ENCODE measurements at places on chromosomes 4 and X.

DNA sequence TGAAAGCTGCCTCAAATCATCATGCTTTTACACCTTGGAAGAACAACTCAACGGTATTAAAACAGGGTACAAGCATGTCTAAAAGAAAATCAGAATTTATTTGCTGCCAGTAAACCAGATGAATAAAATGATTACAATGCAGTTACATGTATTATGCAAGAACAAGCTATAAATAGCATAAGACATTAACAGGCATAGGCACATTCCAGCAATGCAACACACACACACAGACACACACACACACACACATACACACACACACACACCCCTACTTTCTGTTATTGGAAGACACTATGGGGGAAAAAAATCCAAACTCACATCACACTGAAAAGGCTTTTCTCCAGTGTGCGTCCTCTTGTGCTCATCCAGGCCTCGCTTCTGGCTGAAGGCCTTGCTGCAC, 212.5 kb downstream of the PRDM5 start:
- DNase-seq, result no peak

DNA sequence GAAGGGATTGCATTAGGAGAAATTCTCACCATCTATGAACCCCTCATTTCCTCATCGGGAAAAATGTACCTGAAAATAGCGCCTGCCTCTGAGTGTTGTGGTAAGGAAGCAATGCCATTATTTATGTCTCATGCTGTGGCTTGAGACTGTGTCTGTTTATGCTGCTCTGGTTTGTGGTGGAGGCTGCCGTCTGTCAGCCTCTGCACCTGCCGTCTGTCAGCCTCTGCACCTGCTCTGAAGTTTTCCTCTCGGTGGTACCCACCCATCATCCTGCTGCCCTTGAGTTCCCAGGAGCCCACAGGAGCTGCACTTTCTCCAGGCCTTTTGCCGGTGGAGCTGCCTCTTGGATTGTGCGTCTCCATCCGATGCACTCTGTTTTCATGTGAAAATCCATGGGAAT, 68.5 kb upstream of the PPP2R3B start:
- DNase-seq, result no peak

- no peak for DNase-seq
These were observed 18.4 kb upstream of the CC2D2A start for GRCh38 chr4:15451181-15451865.

- no peak for DNase-seq
These were observed 33.0 kb downstream of the FREM3 start for GRCh38 chr4:143667461-143667860.

- DNase-seq, result no peak
These were observed 516.3 kb downstream of the ZIC3 start for GRCh38 chrX:138082251-138082650.

DNA sequence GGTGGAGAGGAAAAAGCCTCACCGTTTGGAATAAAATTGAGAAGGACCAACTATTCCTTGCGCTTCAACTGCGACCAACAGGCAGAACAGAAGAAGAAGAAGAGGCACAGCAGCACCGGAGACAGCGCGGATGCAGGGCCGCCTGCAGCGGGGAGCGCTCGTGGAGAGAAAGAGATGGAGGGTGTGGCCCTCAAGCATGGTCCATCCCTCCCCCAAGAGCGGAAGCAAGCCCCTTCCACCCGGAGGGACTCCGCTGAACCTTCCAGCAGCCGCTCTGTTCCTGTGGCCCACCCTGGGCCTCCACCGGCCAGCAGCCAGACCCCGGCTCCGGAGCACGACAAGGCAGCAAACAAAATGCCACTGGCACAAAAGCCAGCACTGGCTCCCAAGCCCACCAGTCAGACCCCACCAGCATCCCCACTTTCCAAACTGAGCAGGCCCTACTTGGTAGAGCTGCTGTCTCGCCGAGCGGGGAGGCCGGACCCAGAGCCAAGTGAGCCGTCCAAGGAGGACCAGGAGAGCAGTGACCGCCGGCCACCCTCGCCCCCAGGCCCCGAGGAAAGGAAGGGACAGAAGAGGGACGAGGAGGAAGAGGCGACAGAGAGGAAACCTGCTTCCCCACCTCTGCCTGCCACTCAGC, 71.2 kb downstream of the AASDH start:
- no peak for DNase-seq
